ENCODE measurements at places on chromosomes 6 and 20.

GRCh38 chr6:169646906-169647567, 54.8 kb downstream of the WDR27 start:
- DNase-seq: no peak

- peak; percentile 75 for DNase-seq
Measured at GRCh38 chr6:73451223-73452106, 632 bp downstream of the CGAS start.

DNA sequence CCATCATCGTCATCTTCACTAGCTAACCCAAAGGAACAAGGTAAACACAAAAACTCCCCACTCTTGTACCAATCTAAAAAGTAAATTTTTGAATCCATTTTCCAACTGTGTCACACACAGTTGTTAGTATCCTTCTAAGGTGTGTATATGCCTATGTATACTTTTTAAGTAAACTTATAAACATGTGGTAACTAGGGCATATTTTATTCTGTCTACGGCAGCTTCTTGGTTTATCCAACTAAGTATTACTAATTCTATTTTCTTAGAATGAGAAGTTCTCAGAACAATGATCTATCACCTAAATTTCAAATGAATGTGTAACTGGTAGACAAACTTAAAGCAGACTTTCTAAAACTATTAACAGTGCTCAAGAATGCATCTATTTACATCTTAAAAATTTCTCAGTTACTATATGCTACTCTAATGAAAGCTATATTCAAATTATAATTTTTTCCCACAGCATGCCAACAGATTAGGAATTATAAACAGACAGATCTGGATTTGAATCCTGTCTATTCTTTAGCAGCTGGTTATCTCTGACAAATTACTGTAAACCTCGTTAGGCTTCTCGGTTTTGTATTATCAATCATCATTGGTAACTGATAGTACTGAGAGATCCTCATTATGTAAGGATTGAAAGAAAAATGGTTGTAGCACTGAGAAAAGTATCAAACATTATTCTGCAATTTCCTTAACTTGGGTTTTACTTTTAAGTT, 1.8 kb upstream of the PLN start:
- no peak for DNase-seq

DNA sequence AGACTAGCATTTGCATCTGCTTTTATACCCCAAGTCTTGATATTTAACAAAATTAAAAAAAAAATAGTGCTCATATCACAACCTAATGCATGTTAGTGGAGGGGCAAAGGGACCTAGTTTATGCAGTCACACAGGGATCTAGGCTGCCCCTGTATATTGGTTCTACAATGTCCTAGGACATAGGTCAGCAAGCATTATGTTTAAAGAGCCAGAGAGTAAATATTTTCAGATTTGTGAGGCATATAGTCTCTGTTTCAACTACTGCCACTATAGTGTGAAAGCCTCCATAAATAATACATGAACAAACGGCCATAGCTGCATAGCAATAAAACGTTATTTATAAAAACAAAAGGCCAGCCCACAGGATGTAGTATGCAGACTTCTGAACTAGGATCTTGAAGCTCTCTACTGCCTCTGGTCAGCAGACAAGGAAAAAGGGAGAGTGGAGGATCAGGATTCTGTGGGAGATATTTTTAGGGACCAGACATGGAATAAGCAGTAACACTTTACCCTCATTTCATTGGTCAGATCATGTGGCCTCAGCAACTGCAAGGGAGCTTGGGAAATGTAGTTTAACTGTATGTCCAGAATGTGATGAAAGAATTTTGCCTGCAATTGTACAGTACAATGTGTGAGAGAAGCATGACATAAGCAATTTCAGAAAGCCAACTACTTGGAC, 414.2 kb upstream of the SPTLC3 start:
- DNase-seq: no peak

GRCh38 chr6:83815631-83816272, 37.4 kb upstream of the RIPPLY2 start:
- no peak for DNase-seq

All from spinal cord (tissue), 10 donors.